C1 segment of cervical spinal cord (tissue), 14 donors: ENCODE measurements at places on chromosomes 6 and 20.
A peak's percentile ranks its signal among the peaks of the same experiment; 100 is the strongest.

DNA sequence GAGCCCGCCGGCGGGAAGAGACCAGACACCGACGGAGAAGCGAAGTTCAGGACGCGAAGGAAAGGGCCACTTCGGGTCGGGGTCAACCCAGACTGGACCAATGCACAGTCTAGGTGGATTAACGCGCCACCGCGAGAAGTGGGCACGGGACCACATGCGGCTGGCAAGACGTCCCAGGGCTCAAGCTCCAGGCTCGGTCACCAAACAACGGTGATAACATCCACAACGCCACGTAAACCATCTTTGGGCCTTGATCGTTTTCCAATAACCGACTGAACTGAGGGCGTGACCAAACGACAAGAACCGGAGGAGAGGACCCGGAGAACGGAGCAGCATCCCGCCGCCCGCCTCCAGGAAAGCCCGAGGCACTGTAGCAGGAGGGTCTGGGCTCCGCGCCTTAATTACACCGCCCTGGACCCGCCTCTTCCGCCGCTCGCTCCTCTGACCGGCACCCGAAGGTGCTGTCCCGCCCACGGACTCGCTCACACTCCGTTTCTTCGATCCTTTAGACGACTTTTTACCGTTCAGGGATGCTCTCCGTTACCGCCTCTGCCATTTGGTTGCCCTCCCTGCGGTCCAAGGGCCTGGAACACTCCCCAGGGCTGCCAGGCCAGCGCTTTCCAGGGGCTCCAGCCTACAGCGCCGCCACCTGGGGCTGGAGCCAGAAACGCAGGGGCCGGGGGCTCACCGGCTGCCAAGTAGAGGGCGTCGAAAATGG is 44.1 kb downstream of the DPPA5 start:
- DNase-seq = no peak

- no peak for DNase-seq
Measured at GRCh38 chr6:47137073-47137472, 94.9 kb upstream of the ADGRF1 start.

- no peak for DNase-seq
Measured at GRCh38 chr6:215335-216034, 76.8 kb upstream of the DUSP22 start.

- DNase-seq = no peak
Measured at GRCh38 chr6:14781772-14782525, 463.9 kb upstream of the JARID2 start.

DNA sequence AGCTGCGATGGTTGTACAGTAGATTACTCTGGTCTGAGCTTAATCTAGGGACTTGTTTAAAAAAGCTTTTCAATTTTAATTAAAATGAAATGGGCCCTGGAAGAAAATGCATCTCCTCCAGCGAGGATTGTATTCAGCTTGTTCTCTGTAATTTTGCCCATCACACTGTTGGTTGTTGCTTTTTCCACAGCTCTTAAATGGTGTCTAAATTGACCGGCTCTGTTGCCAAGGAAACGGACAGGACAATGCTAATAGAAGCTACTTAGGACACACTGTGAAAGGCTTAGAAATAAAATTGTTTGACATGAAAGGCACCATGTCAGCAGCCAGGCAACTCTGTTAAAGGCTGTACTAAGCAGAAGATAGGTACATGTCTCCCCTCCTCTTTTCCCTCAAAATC is 116.7 kb upstream of the NRSN1 start:
- DNase-seq = no peak

GRCh38 chr20:2814587-2815051 is at the start of gene C20orf141:
Gene C20orf141 (plus strand): TSS chr20:2814987. CDS start chr20:2815185, 198 bp downstream.
- DNase-seq = no peak

GRCh38 chr20:19335341-19335740 is 122.9 kb downstream of the SLC24A3 start:
- no peak for DNase-seq

DNA sequence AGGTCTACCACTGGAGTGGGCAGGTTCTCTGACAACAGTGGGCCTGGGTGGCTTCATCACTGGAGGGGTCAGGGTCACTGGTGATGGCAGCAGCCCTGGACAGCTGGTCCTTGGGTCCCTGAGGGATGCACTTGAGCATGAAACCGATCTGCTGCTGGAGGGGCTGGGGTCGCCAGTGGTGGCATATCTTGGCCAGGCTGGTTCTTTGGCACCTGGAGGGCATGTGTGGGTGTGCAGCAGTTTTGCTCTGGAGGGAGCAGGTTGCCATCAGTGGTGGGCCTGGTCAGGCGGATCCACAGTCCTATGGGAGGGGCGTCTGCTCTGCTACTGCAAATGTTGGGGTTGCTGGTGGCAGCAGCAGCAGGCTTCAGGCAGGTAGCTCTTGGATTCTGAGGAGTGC is 117.0 kb downstream of the AIG1 start:
- DNase-seq = no peak

DNA sequence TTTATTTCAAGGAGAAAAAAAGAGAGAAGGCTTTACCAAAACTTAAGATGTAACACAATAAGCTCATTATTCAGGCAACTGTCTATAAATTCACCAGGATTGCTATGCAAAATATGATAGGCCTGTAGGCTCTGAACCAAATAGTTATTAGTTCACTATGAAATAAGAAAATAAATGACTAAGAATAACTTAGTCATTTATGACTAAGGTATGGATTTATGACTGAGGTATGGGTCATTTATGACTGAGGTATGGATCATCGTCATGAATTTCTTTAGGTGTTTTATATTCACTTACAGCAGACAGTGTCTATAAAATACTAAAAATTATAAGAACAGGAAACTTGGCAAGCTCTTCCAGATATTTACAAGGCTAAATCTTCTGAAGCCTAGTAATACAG is 52.1 kb upstream of the SNX9 start:
- no peak for DNase-seq

GRCh38 chr6:14084388-14084787 is 33.2 kb upstream of the CD83 start:
- DNase-seq = no peak

- no peak for DNase-seq
Measured at GRCh38 chr6:141326426-141326825, 806.3 kb upstream of the GJE1 start.

- no peak for DNase-seq
Measured at GRCh38 chr20:46798430-46798829, 89.0 kb downstream of the SLC2A10 start.

DNA sequence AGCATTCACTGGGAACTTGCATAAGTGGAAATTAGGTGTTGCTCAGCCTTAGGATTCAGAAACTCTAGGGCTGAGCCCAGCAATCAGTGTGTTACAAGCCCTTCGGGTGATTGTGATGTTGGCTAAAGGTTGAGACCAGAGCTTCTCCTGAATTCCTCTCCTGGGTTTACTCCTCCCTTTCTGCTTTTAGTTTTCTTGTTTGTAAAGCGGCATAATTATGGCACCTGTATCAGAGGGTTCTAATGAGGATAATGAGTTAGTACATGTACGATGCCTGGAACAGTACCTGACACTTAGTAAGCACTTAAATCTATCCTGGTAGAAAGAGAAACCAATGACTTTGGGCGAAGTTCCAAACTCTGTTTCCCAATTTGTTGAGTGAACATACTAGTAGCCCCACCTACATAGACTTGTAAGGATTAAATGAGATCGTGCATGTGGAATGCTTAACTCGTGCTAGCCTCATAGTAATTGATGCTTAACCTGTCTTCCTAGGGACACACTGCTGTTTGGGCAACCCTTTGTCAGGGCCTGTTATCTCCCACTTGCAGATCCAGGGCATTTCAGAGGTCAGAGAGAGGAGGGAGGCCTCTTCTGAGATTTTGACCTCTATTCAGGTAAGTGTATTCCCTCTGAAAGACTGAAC is 932 bp upstream of the EZR start:
- DNase-seq = no peak

DNA sequence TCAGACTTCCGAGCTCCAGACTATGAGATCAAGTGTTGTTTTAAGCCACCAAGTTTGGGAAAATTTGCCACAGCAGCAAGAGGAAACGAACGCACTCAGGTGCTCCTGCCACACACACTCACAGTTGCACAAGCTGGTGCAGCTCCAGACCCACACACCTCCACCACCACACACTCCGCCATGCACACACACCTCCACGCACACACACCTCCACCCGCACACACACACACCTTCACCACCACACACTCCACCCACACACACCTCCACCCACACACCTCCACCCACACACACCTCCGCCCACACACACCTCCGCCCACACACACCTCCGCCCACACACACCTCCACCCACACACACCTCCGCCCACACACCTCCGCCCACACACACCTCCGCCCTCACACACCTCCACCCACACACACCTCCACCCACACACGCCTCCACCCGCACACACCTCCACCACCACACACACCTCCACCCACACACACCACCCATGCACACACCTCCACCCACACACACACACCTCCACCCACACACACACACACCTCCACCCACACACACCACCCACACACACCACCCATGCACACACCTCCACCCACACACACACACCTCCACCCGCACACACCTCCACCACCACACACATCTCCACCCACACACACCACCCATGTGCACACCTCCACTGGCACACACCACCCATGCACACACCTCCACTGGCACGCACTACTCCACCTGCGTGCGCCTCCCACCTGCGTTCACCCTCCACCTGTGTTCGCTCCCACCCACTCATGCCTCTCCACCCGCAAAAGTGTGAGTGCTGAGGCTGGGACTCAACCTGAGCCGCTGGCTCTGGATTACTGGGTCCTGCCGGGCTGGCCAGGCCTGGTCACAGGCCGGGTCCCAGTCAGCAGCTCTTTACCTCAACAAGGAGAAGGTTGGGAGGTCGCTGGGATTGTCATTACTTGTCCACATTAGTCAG is 175.6 kb downstream of the BMP7 start:
- DNase-seq = no peak

DNA sequence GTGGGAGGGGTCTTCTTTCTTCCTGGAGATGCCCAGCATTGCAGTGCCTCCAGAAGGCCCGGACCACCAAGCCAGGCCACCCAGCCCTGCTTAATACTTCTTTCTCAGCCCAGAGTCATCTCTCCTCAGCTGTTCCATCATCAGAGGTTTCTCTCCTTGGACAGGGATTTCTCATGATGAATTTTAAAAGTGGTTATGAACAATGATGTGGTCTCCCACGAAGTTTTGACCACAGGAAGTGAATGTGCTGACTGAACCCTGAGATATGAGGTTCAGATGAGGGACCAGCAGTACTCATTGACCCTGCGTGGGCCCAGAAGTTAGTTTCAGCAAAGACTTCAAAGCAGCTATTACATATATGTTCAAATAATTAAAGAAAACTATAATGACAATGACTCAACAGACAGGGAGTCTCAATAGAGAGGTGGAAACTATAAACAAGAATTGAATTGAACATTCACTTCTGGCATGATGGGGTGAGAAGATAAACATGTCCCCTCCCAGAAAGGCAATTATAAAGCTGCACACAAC is 114.5 kb upstream of the SLC22A16 start:
- DNase-seq = no peak

DNA sequence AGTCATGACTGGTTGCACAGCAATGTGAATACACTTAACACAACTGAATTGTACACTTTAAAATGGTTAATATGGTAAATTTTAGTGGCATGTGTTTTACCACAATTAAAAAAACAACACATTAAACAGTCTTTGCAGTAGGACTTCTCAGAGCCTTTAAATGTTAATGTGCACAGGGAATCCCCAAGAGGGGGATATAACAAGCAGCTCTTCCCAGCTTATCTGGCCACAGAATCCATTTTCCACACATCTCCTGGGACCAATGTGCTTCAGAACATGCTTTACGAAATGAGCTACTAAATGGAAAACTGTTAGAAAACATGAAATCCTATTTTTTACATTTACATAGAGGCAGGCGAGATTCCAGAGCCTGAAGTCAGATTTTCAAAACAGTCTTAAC is 44.4 kb downstream of the FYN start:
- DNase-seq = no peak

DNA sequence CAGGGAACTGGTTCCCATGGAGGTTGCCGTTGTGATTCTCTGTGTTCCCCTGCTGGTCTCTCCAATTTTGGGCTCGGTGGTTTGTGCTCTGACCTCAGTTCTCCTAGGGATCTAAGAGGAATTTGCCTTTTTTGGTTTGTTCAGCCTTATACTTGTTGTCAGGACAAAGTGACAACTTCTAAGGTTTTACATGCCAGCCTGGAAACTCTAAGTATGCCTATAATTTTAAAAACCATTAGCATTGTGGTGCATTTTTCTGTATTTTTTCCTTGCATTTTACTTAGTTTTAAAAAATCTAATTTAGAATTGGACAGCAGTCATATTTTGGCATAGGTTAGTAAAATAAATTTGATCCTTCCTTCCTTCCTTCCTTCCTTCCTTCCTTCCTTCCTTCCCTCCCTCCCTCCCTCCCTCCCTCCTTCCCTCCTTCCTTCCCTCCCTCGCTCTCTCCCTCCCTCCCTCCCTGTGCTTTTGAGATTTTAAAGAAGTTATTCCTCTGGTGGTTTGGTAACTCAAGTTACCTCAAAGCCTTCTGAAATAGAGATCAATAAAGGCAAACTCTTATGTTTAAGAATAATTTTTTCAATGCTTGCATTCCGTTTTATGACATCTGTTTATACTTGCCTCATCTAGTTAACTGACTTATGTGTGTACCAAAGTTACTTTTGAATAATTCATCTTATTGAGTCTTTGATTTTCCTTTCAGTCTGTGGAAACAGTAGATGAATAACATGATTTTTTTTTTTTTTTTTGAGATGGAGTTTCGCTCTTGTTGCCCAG is 141.3 kb upstream of the RGS17 start:
- no peak for DNase-seq

- peak; percentile 8 for DNase-seq
Measured at GRCh38 chr6:26118999-26119398, 31.8 kb downstream of the HFE start.

DNA sequence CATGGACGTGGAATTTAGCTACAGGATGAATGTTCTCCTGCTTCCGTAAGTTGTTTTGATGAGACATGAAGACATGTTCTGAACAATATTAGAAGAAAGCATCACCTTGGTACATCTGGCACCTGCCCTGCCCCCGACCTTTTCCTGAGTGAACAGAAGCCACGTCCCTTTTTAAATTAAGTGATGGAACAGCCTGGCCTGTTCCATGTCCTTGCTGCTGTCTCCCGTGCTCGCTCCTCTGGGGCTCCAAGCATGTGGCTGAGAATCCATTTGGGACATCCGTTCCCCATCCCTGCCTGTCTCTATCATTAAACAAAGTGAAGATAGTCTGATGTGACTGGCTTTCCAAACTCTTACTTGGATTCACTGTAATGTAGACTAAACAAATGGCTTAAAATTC is 36.4 kb downstream of the ERMARD start:
- DNase-seq = no peak

GRCh38 chr20:48759631-48760245 is 68.1 kb downstream of the PREX1 start:
- DNase-seq = no peak
